ENCODE measurements at places on chromosomes 5 and 9. TPM values are rescaled to one million over a fixed set of nuclear protein-coding genes. Genes with fewer than 3 reads are reported as not detected.

DNA sequence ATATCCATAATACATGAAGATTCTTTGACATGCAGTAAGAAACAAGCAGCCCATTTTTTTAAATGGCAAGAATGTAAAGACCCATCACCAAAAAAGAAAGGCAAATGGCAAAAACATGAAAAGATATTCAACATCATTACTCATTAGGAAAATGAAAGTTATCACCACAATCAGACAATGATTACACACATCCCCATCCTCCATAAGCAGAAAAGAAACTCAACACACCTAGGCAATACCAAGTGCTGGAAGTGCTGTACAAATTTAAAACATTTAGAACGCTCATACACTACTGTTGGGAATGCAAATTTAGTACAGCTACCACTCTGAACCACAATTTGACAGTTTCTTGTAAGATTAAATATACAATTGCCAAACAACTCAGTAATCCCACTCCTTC is 466.7 kb downstream of the ACTL7B start:
- no peaks in the 10 kb centered on the region for H3K4me1 ChIP-seq
- H3K27me3 ChIP-seq = no peaks in the 10 kb centered on the region
- no peak overlapping the region for H3K4me3 ChIP-seq
- no peak overlapping the region for H3K27ac ChIP-seq

DNA sequence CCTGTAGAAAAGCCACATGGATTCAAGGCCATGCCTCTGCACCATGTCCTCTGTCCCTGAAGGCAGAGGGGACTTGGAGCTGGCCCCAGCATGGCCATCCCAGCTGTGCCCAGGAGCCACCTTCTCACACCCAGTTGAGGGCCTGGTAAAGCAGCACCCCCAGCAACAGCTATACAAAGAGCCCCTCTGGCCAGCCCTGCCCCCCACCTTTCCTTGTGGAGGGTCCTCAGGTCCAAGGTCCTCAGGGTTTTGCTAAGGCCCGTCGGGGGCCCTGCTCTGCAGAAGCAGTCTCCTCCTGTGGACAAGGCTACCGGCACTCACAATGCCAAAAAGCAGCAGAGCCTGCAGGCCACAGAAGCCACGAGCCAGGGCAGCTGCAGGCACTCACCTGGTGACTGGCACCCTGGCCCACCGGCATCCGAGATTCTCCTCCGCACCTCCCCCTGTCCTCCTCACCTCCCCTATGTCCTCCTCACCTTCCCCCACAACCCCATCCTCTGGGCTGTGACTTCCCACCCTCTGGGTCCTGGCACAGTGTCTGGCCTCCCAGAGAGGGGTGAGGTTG is 39.9 kb upstream of the LPCAT1 start:
- H3K36me3 ChIP-seq = no peaks in the 10 kb centered on the region
- peaks cover 35% of the 10 kb centered on the region for H3K4me1 ChIP-seq
- H3K4me3 ChIP-seq = no peak overlapping the region
- no peaks in the 10 kb centered on the region for H3K27me3 ChIP-seq

DNA sequence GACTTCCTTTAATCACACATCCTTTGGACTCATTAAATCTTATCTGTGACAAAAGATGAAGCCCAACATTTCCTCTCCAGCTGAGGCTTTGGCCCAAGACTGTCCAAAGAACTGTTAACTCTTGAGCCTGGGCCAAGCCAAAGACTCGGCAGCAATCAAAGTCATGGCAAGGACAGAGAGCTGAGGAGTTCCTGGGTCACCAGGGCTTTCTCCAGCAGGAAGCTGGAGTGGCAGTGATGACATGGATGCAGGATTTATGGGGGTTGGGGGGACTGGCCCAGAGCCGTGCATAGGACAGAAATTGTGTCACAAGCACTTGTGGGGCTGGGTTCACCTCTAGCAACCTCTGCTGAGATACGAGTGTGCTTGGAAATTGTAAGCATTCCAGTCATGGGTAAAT is 440.3 kb downstream of the PLK2 start:
- no peaks in the 10 kb centered on the region for H3K27me3 ChIP-seq
- no peaks in the 10 kb centered on the region for H3K36me3 ChIP-seq
- H3K4me1 ChIP-seq = peaks cover 39% of the 10 kb centered on the region
- peak; percentile 69 for DNase-seq
- peak overlapping the region; percentile 54 for H3K27ac ChIP-seq

GABRA1 gene
- total RNA-seq = not detected

DNA sequence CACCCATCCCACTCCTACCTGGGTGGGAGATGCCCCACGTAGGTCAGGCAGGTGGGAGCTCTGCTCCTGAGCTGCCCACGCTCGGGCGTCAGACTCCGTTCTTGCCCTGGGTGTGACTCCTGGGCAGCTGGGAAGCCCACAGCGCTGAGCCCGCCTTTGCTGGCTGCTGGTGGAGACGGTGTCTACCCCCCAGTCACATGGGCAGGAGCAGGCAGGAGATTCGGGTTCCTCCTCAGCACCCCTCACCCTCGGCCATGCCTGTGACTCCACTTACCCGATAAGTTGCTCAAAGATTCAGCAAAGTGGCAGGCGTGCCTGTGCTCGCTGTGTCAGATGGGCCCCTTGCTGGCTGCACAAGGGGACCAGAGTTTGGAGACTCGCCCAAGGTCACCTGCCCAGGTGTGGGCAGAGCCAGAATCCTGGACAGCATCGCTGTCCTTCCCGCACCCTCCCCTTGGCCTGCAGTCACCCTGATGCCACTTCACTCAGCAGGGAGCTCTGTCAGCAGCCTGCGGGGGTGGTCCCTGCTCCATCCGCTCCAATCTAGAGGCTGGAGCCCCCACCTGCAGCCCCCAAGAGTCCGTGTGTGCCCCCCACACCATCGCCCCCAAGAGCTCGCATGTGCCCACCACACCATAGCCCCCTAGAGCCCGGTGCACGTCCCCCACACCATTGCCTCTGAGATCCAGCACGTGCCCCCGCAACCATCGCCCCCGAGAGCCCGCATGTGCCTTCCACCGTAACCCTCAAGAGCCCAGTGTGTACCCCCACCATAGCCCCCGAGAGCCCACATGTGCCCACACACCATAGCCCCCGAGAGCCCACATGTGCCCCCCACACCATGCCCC is 4.2 kb downstream of the LCN1 start:
- no peaks in the 10 kb centered on the region for H3K36me3 ChIP-seq
- H3K4me3 ChIP-seq = no peak overlapping the region
- no peak overlapping the region for H3K27ac ChIP-seq
- peaks cover 77% of the 10 kb centered on the region for H3K27me3 ChIP-seq
- H3K4me1 ChIP-seq = no peaks in the 10 kb centered on the region
